ENCODE measurements at places on chromosomes 13 and 19.

- no peaks in the 10 kb centered on the region for H3K27me3 ChIP-seq
- H3K27ac ChIP-seq = no peak overlapping the region
- no peaks in the 10 kb centered on the region for H3K36me3 ChIP-seq
- DNase-seq = no peak
- H3K4me3 ChIP-seq = no peak overlapping the region
- H3K4me1 ChIP-seq = peaks cover 12% of the 10 kb centered on the region
Measured at GRCh38 chr13:99666146-99666805, 165.0 kb downstream of the TM9SF2 start.

- peaks cover 47% of the 10 kb centered on the region for H3K36me3 ChIP-seq
- H3K4me1 ChIP-seq = no peaks in the 10 kb centered on the region
Measured at GRCh38 chr19:38449518-38449917, 16.0 kb downstream of the RYR1 start.

DNA sequence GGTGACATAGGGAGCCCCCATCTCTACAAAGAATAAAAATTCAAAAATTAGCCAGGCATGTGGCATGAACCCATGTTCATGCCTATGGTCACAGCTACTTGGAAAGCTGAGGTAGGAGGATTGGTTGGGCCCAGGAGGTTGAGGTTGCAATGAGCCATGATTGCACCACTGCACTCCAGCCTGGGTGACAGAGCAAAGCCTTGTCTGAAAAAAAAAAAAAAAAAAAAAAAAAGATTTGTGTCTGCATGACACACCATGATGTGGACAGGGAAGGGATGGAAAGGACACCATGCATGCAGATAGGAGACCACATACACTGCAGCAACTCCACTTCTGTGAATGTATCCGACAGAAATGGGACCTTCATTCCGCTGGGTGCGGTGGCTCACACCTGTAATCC lies 34.0 kb upstream of the HOMER3 start:
- no peak for DNase-seq
- no peaks in the 10 kb centered on the region for H3K4me1 ChIP-seq
- no peaks in the 10 kb centered on the region for H3K27me3 ChIP-seq
- H3K27ac ChIP-seq = no peak overlapping the region
- no peaks in the 10 kb centered on the region for H3K36me3 ChIP-seq

GRCh38 chr19:310141-310651 lies 19.0 kb upstream of the PLPP2 start:
- H3K27me3 ChIP-seq = no peaks in the 10 kb centered on the region
- DNase-seq = no peak
- peaks cover 66% of the 10 kb centered on the region for H3K36me3 ChIP-seq
- H3K4me3 ChIP-seq = no peak overlapping the region
- H3K27ac ChIP-seq = no peak overlapping the region

GRCh38 chr13:90027409-90027808 lies 1320.1 kb upstream of the MIR17HG start:
- no peak overlapping the region for H3K4me3 ChIP-seq
- peaks cover 27% of the 10 kb centered on the region for H3K36me3 ChIP-seq
- no peak overlapping the region for H3K27ac ChIP-seq
- no peaks in the 10 kb centered on the region for H3K27me3 ChIP-seq

DNA sequence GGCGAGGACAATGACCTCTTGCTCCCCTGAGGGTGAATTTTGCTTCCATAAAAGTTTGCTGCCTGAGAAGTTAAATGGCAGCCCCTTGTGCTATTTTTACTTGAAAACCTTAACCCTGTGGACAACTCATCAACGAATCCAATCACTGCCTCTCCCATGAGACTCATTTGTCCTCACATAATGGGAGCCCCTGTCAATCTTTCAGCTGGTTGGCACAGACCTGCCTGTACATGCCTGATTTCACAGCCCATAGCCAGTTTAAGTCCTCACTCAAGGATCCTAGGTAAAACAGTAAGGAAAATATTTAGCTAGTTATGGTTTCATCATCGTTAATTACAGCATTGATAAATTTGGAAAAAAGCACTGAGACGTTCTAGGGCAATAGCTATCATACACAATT lies 207.4 kb downstream of the NHLRC3 start:
- H3K36me3 ChIP-seq = no peaks in the 10 kb centered on the region
- no peaks in the 10 kb centered on the region for H3K4me1 ChIP-seq
- no peak overlapping the region for H3K27ac ChIP-seq
- no peak for DNase-seq
